ENCODE measurements at places on chromosomes 5 and 9.
A peak's percentile ranks its signal among the peaks of the same experiment; 100 is the strongest.

GRCh38 chr5:91642581-91642980 lies 259.5 kb upstream of the ARRDC3 start:
- no peak for DNase-seq

DNA sequence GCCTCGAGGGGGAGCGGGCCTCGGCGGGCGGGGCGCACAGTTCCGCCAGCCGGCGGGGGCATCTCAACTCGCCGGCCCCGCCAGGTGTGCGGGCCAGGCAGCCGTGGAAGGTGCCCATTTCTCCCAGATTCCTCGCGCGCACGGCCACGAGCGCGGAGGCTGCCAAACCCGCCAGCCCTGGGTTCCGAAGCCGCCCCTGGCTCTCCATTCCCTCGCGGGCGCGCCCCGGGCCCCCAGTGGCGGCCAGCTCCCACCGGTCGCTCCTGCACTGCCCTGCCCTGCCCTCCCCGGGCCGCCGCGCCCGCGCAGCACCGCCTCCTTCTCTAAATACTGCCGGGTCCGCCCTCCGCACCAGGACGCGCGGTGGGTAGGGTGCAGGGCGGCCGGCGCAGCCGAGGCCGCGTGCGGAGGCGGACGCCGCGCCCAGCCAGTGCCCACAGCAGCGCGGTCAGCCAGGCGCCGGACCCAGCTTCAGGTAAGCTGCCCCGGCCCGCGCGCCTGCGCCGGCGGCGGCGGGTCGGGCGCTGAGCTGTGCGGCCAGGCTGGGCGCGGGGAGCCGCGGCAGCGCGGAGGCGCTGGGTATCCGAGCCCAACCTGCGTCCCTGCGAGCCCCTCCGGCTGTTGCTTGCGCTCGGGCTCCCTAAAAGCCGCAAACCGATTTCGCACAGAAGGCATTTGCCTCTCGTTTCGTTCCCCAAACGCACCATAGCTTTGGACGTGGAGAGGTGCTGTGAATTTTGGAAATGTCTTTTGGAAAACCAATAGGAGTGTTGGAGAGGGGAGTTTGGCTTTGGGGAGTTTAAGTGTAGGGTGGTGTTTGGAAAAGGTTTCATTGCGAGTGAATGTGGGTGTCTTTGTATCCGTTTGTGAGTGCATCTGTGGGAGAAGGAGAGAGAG lies at the start of gene TMEM171:
TMEM171 (plus strand) TSS at position 354 of the 897 bp plus-strand sequence. CDS start 2,799 bp downstream, outside the sequence.
- peak; percentile 87 for DNase-seq

DNA sequence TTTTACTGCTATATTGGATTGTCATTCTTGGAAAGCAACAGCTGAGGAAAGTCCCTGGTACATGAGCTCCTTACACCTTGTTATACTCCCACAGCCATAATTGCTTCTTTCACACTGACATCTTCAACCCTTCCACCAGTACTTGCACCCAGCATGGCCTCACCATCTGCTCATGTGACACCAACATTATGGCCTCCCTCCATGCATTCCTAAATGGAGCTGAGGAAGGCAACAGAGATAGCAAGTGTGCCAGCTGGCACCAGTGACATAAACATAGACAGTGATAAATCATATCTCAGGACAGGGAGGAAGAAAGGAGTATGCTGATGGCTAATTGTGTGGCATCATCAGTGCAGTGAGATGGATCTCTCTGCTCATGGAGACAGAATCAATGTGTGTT lies 119.5 kb downstream of the BAAT start:
- DNase-seq, result no peak

DNA sequence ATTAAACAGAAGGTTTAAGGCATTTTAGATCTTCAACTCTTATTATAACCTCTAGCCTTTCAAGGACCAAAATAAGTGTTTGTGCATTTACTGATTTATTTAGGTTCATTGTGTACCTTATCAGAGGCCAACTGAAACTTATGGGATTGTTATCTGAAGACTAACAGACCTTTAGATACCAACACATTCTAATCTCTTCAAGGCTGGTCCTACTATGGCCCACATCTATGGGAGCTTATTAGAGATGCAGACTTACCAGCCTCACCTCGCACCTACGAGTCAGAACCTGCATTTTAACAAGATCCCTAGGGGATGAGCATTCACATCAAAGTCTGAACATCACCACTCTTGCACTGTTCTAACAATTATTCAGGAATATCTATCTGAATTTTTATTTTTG lies 1.9 kb downstream of the IARS1 start:
- no peak for DNase-seq

GRCh38 chr9:99026956-99027298 lies 78.0 kb upstream of the TGFBR1 start:
- DNase-seq, result no peak

GRCh38 chr9:90029996-90030395 lies 425.2 kb downstream of the GADD45G start:
- DNase-seq, result no peak

DNA sequence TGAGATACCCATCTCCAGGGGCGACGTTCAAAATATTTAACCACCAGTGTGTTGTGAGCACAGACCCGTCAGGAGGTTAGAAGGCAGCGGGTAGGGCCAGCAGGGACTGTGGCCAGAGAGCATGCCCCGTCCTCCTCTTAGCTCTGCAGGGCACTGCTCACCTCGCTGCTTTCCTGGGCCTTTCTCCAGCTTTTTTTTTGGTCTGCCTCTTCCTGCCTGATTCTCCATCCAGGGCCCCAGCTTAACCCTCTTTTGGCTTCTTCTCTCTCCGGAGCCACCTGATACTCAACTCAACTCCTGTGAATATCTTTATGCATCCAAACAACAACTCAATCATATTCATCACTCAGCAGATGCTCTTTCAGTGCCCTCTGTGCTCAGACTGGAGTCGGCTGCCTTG lies 44.0 kb downstream of the TMOD1 start:
- DNase-seq, result peak; percentile 67

DNA sequence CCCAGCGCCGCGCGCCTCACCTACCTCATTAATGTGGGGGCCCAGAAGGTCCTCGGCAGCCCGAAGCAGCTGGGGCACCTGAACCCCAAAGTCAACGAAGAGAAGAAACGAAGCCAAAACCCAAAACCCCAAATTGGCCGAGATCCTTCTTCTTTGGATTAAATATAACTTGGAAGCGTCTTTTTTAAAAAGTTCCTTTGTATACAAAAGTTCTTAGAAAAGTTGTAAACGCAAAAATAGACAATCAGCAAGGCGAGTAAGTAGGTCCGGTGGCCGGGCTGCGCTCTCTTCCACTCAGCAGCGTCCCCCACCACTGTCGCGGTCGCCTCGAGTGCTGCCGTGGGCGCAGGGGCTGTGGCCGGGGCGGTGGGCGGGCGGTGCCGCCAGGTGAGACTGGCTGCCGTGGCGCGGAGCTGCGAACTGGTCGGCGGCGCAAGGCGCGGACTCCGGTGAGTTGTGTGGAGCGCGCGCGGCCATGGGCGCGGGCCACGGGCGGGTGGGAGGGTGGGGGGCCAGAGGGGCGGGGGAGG lies 360 bp downstream of the KLF4 start:
- no peak for DNase-seq

DNA sequence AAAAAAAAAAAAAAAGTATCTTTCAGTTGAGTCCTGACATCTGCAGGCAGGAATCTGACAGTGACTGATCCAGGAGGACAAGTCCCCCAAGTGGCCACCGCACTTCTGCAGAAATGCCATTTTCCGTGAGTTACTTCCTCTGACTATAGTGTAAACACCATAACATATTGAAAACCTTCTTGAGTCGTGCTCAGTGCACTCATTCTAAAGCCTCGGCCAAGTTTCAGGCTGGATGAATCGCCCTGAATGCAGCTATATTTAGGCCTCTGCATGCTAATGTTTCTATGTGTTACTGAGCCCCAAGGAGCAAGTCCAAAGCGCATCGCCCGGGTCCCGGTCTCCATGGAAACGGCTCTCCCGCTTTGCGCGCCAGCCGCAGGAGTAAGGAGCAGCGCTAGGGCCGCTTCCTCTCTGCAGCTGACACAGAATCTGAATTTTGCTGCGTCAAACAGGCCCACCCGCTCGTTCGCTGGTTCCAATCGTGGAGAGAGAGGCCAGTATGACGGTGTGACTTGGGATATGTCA lies 335.4 kb downstream of the MSX2 start:
- no peak for DNase-seq

GRCh38 chr9:121360601-121361374 lies 9.3 kb downstream of the STOM start:
- no peak for DNase-seq

- DNase-seq, result peak; percentile 35
Observed at GRCh38 chr5:147892696-147893296, 13.5 kb downstream of the C5orf46 start.

GRCh38 chr5:82004511-82004910 lies 32.7 kb downstream of the ATG10 start:
- no peak for DNase-seq

DNA sequence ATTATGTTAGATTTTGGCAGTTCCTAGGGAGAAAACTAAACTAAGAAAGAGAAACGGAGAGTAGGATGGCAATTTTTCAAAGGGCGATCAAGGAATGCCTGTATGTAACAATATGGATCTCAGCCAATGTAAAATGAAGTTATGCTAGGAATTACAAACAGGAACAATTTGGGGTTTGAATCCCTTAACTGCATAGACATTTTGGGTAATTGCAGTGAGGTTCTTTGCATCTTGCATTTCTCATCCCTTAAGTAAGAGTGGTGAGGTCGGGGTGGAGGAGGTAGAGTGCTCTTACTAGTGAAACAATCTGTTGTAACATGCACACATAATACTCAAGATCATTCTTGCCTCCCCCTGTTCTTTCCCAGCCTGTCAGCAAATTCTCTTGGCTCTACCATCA lies 137.6 kb downstream of the NPR3 start:
- DNase-seq, result no peak

DNA sequence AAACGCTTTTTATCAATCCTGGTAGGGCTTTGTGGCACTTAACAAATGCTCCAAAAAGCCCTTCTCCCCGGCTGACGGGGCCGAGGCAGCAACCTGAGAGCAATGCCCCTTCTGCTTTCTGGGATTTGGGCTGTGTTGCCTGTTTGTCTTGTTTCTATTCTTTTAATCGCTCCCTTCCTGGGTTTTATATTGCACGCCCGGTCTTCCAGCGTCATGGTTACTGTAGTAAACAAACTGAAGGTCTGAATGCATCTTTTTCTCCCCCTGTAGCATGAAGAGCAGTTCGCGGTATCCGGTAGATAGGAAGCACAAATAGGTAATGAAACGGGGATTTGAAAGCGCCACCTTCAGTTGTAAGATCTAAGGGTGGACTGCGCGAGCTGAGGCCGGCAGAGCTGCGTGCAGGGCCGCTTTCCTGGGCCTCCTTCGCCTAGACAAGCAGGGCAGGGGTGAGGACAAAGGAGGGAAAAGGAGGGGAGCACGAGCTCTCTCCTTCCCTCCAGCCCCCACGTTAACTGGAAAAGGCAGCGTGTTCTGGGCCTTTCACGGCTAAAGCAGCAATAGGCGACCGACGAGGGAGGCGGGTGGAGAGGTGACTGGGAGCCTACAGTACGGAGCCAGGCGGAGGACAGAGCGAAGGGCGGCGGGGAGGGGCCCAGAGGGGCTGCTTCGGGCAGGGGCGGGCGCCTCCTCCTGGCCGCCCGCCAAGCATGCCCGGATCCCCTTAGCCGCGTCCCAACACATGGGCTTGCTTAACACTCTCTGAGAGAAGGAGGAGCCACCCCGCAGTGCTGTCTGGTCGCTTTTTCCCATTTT lies 49.3 kb upstream of the ZNF366 start:
- peak; percentile 73 for DNase-seq

DNA sequence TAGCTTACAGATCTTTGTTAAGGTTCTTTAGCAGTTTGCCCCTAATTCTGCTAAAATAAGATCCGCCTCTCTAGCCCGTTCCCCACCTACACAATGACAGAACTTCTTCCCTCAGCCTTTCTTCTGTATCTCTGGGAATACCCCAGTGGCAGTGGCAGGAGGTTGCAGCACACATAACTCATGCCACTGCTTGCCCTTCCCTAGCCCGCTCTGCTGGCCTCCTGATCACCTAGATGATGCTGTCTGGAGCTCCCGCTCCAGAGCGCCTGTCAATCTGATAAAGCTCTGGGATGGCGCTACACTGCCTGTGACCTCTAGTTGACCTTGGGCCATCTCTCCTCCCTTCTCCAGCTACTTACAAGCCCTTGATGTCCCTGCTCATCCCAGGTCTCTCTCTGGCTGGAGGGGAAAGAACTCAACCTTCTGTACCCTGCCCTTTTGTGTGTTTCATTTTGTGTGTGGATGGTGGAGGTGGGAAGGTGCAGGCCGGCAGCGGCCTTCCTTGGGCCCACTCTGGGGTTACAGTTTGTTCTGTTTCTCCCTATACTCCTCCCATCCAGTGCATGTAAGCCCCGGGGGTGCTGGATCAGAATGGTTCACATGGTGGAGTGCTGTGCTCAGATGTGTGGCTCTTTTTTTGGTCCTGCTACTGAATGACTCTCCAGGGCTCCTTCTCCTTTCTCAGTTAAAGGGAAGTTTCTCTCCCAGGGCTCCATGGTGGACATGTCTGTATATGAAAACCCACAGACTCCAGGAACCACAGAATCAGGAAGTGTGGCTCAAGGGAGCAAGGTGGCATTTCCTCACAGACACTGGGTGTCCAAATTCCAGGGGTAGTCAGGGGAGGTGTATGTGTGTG lies 29.1 kb downstream of the MTX3 start:
- DNase-seq, result no peak
